CD4-positive, alpha-beta T cell treated with Interleukin-17A for 1 hour (primary cell): ENCODE measurements at places on chromosomes 5 and 9.

GRCh38 chr9:30484690-30485089, 1899.8 kb upstream of the ACO1 start:
- DNase-seq: no peak

- no peak for DNase-seq
These were observed 6.6 kb upstream of the NRG2 start for GRCh38 chr5:140049713-140050112.

DNA sequence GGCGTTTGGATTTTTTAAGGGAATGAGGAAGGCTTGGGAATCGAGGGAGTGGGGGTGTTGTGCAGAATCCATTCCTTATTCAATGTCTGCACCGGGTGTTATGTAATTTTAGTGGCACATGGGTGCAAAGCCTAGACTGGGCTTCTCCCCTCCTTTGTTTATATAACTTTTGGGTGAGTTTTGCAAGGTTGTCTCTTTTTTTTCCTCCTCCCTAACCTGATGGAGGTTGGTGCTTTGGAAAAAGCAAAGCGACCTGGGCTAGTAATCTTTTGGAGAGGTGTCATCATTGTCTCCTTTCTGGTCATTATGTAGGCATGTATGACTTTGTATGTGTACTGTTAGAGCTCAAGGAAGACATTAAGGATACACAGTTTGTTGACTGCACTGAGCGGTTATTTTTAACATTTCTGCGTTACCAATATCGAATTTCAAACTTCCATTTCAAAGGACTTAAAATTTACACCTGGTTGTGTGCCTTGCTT, 3.1 kb downstream of the SMARCA2 start:
- DNase-seq: peak; percentile 29

DNA sequence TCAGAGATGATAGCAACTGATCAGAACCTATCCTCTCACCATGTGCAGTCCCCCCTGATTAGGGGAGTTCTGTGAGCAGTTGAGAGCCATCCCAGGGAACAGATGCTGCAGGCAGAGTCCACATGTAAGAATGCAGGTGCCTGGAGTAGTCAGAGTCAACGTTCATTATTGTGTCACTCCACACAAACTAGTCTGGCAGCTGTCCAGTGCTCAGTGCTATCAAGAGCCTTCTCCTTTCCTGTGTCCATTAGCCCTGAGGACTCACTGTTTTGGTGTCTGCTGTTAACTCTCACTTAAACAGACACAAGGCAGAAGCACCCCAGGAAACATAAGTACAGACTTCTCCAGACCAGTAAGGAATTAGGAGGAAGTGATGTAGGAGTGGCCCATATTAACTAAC, 2.5 kb downstream of the SH3TC2 start:
- DNase-seq: no peak
